ENCODE measurements at places on chromosomes 7 and 10. TPM values are rescaled to one million over a fixed set of nuclear protein-coding genes. Genes with fewer than 3 reads are reported as not detected.

GRCh38 chr10:20474064-20474463, 423.0 kb downstream of the NEBL start:
- H3K36me3 ChIP-seq: no peaks in the 10 kb centered on the region
- no peak overlapping the region for H3K27ac ChIP-seq
- H3K27me3 ChIP-seq: no peaks in the 10 kb centered on the region
- H3K4me1 ChIP-seq: no peaks in the 10 kb centered on the region
- DNase-seq: no peak

ELN gene
- 974 TPM for total RNA-seq

HABP2 gene
- total RNA-seq: not detected

- H3K27me3 ChIP-seq: no peaks in the 10 kb centered on the region
- peak overlapping the region; percentile 43 for H3K4me3 ChIP-seq
- peak overlapping the region; percentile 43 for H3K27ac ChIP-seq
- H3K4me1 ChIP-seq: peaks cover 48% of the 10 kb centered on the region
Observed at GRCh38 chr10:58438986-58439385, 53.8 kb downstream of the TFAM start.

AKR1D1 gene
- total RNA-seq: not detected

DNA sequence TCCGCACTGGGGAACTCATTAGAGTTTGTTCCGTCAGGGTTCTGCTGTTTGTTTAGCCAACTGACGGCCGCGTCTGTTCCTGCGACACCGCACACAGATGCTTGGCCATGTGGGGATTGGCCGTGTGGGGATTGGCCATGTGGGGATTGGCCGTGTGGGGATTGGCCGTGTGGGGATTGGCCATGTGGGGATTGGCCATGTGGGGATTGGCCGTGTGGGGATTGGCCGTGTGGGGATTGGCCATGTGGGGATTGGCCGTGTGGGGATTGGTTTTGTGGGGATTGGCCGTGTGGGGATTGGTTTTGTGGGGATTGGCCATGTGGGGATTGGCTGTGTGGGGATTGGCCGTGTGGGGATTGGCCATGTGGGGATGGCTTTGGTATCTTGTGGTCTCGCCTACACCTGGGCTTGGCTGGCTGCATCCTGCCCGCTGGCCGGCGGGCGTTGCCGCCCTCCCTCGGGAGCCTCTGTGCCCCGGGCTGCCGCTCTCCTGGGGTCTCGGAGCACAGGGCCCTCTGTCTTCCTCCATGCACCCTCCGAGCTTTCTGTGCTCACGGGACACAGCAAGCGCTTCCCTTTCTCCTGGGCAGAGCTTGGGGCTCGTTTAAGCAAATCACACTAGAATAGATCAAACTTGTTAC, 62.5 kb downstream of the NKX6-2 start:
- DNase-seq: no peak
- no peaks in the 10 kb centered on the region for H3K4me1 ChIP-seq
- H3K27ac ChIP-seq: no peak overlapping the region
- H3K27me3 ChIP-seq: no peaks in the 10 kb centered on the region
- no peaks in the 10 kb centered on the region for H3K36me3 ChIP-seq
- H3K4me3 ChIP-seq: no peak overlapping the region

ZNF277 gene
- 29.6 TPM for total RNA-seq

DNA sequence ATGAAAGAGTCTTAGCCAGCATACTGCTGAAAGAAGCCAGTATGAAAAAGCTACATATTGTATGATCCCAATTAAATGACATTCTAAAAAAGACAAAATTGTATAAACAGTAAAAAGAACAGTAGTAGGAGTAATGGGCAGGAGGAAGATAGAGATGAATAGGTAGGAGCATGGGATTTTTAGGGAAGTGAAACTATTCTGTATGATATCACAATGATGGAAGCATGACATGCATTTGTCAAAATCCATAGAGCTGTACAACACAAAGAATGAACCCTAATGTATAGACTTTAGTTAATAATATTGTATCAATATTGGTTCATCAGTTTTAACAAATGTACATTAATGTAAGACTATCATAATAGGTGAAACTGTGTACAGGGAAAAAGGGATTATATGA, 147.9 kb downstream of the IMMP2L start:
- H3K36me3 ChIP-seq: no peaks in the 10 kb centered on the region
- no peak overlapping the region for H3K27ac ChIP-seq
- peaks cover 16% of the 10 kb centered on the region for H3K4me1 ChIP-seq

All from GM23248 (cell line).